ENCODE measurements at places on chromosomes 7 and 10. TPM values are rescaled to one million over a fixed set of nuclear protein-coding genes. Genes with fewer than 3 reads are reported as not detected.

Gene ADAP1
- 0.57 TPM for total RNA-seq

Gene VPS41
- total RNA-seq = 43.0 TPM

Gene FKBP9
- 289 TPM for total RNA-seq

Gene FAM221A
- total RNA-seq = 2.6 TPM

Gene PILRA
- not detected for total RNA-seq

Gene BMI1
- 53.9 TPM for total RNA-seq

Gene TMEM225B
- not detected for total RNA-seq

Gene HOXA10
- 12.8 TPM for total RNA-seq

Gene H2BK1
- not detected for total RNA-seq

Gene SNX8
- total RNA-seq = 27.7 TPM

Gene SLIT1
- not detected for total RNA-seq

Gene NAT16
- not detected for total RNA-seq

Gene COBL
- total RNA-seq = 0.46 TPM

Gene OPALIN
- total RNA-seq = not detected

Gene STEAP4
- total RNA-seq = 0.11 TPM

Gene EPHA1
- total RNA-seq = not detected

Gene KCP
- 0.13 TPM for total RNA-seq

Gene PDCD11
- 37.3 TPM for total RNA-seq

Gene MGMT
- 33.2 TPM for total RNA-seq

Gene CLEC2L
- not detected for total RNA-seq

Gene NACAD
- 2.9 TPM for total RNA-seq

Gene NRAP
- not detected for total RNA-seq

Gene RHOBTB1
- total RNA-seq = 20.0 TPM

Gene VGF
- total RNA-seq = 0.45 TPM

Gene CYP3A7
- not detected for total RNA-seq

Gene DDC
- not detected for total RNA-seq

Gene EVX1
- not detected for total RNA-seq

Gene SH2B2
- total RNA-seq = 25.8 TPM

Gene TPST1
- total RNA-seq = 68.8 TPM

Gene CHPF2
- 133 TPM for total RNA-seq

Gene VWC2
- total RNA-seq = not detected

Gene SRRM3
- 0.40 TPM for total RNA-seq

Gene CACUL1
- 21.3 TPM for total RNA-seq

Gene MYL10
- 0.34 TPM for total RNA-seq

Gene ALOX5
- total RNA-seq = not detected

Gene TFPI2
- total RNA-seq = 208 TPM

Gene LAMB1
- 140 TPM for total RNA-seq

Gene OR2A5
- total RNA-seq = not detected

Gene FAM3C
- 223 TPM for total RNA-seq

Gene ASB10
- total RNA-seq = not detected

Gene TLX1
- not detected for total RNA-seq

Gene DGKI
- total RNA-seq = 4.2 TPM

Gene RALA
- 18.3 TPM for total RNA-seq

Gene GPR26
- total RNA-seq = not detected

Gene SAMD9L
- total RNA-seq = 18.5 TPM
